MM.1S (cell line): ENCODE measurements at places on chromosomes 16 and 17.

DNA sequence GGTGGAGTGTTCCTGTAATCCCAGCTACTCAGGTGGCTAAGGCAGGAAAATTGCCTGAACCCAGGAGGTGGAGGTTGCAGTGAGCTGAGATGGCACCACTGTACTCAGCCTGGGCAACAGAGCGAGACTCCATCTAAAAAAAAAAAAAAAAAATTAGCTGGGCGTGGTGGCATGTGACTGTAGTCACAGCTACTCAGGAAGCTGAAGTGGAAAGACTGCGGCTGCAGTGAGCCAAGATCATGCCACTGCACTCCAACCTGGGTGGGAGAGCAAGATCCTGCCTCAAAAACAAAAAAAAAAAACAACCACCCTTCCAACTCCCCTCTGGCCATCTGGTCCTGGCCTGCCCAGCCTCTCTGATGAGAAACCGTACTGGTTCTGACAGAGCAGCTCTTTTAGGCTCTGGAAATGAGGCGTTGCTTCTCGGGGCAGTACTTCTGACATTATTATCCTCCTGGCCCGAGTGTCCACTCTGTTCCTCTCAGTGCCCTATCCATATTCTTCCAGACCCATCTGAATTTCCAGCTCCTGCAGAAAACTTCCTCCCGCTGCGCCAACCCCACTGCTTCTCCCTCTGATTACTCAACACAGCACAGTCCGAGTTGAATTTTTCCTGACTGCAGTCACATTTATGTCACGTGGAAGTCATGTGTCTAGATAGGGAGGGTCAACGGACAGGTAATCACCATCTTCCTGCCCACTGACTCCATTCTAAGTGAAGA lies 13.3 kb downstream of the GGA2 start:
- DNase-seq, result no peak

- no peak for DNase-seq
Observed at GRCh38 chr16:17520561-17520960, 49.8 kb upstream of the XYLT1 start.

GRCh38 chr16:89190150-89190958 lies 10.0 kb downstream of the SLC22A31 start:
- no peak for DNase-seq

GRCh38 chr17:63035271-63035670 lies 69.2 kb downstream of the TANC2 start:
- no peak for DNase-seq

DNA sequence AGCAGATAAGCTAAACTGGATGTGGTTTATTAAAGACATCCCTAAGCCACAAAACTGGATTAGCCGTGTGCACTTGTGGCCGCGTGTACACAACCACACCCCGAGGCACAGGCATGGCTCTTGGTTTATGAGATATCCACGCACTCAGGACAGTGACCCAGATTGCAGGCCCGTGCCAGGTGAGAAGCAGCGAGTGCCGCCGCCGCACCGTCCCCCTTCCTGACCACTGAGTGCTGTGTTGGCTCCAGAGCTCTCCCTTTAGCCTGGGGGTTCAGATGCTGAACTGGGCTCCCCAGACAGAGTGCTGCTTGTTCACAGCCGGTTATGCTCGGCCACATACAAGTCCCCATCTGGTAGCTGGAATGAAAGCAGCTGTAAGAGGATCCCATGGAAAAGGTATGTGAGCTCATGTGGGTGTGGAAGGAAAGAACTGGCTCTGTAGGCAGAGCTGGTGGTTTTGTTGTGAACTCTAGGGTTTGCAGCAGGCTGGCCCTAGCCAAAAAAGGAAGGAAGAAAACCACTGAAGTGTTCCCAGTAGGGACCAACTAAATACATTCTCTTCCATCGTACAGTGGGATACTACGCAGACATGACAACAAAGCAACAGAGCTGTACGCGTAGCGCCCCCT lies 29.5 kb downstream of the KNOP1 start:
- DNase-seq, result no peak

- no peak for DNase-seq
Observed at GRCh38 chr17:27579897-27580321, 51.1 kb upstream of the LGALS9 start.

DNA sequence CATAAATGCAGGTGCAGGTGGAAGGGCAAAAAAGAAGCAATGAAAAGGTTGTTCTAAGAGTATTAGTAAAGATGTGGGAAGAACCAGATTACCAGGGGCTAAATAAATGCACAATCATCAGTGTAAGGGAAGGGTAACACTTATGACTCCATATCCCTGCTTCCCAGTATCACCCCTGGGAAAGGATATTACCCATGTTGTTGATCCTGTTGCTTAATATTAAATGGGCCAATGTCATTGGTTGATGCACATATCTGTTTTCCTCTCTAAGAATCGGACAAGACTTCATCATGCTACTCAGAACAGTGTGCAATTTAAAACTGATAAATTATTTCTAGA lies 34.7 kb upstream of the ABCA6 start:
- DNase-seq, result no peak

DNA sequence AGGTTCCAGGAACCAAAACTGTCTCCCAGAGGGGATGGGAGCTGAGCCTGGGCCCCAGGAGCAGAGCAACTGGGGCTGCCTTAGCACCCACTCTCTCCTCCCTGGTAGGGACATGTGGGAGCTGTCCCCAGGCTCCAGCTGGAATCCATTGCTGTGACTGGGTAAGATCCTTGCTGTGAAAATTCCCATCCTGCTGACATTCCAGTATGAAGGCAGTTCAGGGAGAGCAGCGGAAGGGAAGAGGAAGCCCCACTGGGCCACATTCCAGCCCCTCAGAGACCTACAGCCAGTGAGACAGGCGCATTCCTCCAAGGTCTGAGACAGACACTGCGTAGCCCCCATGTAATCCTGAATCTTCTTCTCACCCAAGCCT lies 24.2 kb downstream of the MYO18A start:
- no peak for DNase-seq

DNA sequence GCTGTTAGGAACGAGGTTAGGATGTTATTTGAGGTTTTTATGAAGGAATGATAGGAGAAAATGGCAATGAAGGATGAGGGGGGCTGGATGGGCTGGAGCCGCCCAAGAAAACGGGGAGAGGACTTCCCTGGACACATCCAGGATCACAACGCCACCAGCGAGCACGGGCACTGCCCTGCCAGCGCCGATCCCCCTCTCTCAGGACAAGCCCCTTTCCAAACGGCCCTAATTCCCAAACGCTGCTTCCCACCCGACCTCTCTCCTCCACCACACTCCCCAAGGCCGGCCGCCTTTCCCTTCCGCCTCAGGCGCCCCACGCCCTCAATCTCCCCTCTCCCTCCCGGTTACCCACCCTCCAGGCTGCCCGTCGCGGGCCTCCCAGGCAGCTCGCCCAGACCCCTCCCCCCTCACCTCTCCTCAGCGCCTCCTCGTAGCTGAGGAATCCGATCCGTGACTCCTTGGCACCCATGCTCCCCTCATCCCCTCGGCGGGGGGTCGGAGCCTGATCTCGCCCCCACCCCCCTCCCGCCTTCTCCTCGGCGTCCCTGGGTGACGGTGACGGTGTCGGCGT lies 377 bp downstream of the USP32 start:
- DNase-seq, result no peak

- no peak for DNase-seq
Observed at GRCh38 chr17:55166506-55166905, 98.3 kb upstream of the HLF start.

DNA sequence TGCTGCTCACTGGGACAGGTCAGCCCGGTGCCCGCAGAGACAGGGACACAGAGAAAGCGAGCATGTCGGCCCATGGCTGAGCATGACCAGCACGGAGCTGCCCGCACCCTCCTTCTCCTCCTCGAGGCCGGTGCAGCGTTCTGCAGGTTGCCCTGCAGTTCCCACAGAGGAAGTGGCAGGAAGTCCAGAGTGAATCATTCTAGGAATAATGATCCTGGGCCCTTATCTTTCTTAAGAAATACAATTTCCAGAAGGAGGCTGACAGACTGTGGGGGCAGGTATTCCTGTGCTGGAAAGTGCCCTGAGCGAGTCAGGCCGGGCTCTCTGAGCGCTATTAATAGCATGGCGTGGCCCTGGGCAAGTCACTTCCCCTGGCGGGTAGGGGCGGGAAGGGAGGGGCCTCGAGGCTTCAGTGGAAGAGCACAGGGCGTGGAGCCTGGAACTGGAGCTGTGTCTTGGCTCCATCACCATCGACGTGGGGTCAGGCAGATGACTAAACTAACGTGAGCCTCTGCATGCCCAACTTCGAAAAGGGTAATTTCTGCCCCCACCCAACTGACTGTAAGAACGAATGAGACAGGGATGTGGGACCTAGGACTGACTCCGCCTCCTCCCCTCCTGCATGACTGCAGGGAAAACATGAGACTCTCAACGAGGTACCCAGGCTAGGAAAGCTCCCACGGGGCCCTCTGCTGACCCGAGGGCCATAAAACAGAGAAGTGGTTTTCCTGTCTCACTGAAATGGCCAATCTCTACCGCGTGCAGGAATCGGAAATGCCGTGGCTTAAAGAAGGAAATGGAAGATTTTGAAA lies 9.8 kb downstream of the TMEM204 start:
- no peak for DNase-seq

- DNase-seq, result no peak
Observed at GRCh38 chr17:47953909-47954308, 3.8 kb downstream of the PRR15L start.

GRCh38 chr16:57984443-57985203 lies 13.7 kb upstream of the CNGB1 start:
- DNase-seq, result peak; percentile 25

- no peak for DNase-seq
Observed at GRCh38 chr16:4404967-4405696, 11.3 kb downstream of the CORO7 start.

DNA sequence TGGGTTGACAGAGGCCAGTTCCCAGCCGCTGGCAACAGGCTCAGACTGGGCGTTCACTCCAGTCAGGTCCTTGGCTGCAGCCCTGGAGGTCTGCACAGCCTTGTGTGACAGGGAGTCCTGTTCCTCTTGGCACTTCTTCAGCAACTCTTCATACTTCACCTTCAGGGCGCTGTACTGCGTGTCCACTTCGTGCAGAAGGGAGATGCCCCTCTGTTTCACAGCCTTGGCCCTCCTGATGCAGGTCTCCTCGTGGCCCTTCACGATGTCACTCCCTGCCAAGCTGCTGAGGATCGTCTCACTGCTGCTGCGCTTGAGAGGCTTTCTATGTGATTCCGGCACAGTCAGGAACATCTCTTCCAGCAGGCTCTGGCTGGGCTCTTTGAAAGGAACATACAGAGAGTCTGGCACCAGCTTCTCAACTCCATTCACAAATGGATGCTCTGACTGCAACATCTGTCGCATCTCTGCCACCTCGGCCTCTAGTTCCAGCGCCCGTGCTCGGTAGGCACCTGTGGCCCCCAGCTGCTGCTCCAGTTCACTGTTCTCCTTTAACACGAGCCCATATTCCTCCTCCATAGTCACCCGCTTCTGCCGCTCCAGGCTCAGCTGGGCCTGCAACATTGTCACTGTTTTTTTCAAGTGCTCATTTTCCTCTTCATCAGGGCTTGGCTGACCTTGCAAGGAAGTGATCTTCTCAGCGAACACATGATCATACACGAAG lies 27.2 kb downstream of the CDR2 start:
- no peak for DNase-seq

GRCh38 chr17:27562777-27563455 lies 68.1 kb upstream of the LGALS9 start:
- no peak for DNase-seq

- no peak for DNase-seq
Observed at GRCh38 chr17:80660527-80661198, 116.0 kb downstream of the RPTOR start.

GRCh38 chr16:72739577-72739976 lies 308.4 kb downstream of the ZFHX3 start:
- no peak for DNase-seq

DNA sequence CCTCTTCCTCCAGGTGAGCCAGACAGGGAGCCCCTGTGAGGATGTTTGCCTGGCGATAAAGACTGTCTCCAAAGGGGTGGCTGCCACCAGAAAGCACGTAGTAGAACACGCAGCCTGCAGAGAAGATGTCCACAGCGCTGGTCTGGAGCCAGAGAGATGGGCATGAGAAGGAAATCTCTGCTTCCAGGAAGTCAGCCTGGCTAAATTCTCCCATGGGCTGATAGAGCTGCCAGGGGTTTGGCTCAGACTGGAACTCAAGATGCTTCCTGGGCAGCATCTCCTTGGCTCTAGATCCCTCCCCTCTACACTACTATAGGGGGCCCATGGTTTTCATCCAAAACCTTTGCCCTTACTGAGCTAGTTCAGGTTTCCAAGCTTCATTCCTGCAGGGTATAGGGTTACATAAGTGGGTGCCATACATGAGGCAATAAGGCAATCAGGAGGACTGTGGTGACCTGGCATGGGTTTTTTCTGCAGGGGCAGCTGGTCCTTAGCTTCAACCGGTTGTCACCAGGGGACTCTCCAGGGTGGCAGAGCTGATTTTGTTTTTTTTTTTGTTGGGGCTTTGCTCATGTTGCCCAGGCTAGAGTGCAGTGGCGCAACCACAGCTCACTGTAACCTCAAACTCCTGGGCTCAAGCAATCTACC lies 13.6 kb downstream of the PLK1 start:
- DNase-seq, result no peak

DNA sequence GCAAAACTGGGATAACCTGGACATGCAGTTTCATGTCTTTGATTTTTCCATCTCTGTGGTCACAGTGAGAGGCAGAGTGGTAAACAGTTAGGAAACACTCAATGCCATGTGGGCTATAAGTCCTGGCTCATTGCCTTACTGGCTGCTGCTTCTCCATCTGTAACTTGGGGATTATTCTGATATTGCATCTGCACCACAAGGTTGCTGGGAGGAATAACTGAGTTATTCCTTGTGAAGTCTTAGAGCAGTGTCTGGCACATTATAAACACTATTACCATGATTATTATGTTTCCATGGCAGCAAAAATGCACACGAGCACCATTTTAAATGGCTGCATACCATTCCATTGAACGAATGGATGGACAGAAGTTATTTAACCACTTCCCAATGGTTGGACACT lies 111.7 kb upstream of the CDH5 start:
- no peak for DNase-seq

DNA sequence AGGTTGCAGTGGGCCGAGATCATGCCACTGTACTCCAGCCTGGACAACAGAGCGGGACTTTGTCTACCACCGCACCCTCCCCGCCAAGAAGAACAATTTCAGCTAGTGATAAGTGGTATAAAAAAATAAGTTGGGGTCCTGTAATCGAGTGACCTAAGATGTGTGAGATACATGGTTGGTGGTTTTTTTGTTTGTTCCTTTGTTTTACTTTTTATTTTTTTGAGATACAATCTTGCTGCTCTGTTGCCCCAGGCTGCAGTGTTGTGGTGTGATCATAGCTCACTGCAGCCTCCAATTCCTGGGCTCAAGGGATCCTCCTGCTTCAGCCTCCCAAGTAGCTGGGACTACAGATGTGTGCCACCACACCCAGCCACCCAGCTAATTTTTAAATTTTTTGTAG lies 58.7 kb downstream of the PITPNC1 start:
- DNase-seq, result no peak

GRCh38 chr17:58308173-58308984 lies 20.2 kb downstream of the TSPOAP1 start:
- no peak for DNase-seq

- no peak for DNase-seq
Observed at GRCh38 chr16:28042811-28043210, 20.7 kb downstream of the GSG1L start.
